ENCODE measurements at places on chromosomes 4 and X.

DNA sequence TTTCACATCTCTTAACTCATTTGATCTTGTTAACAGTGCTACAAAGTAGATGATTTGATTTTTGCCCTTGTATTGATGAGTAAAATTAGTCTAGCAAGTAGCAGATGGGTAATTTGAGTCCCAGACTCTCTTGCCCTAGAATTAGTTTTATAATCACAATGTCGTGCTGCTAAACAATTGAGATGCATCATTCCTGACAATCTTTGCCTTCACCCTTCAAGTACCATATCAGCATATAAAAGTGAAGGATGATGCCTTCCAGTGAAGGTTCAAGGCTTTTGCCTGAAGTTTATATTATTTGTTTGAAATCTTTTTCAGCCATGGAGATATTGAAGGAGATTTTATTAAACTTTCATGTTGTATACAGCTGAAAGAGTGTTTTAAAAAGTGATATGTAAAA lies 141.4 kb downstream of the GRID2 start:
- DNase-seq, result no peak

- peak; percentile 34 for DNase-seq
Observed at GRCh38 chr4:187887906-187888305, 107.7 kb upstream of the ZFP42 start.

GRCh38 chrX:150542846-150543229 lies 25.6 kb upstream of the MTM1 start:
- no peak for DNase-seq

GRCh38 chr4:10960389-10960788 lies 275.8 kb upstream of the CLNK start:
- DNase-seq, result no peak

DNA sequence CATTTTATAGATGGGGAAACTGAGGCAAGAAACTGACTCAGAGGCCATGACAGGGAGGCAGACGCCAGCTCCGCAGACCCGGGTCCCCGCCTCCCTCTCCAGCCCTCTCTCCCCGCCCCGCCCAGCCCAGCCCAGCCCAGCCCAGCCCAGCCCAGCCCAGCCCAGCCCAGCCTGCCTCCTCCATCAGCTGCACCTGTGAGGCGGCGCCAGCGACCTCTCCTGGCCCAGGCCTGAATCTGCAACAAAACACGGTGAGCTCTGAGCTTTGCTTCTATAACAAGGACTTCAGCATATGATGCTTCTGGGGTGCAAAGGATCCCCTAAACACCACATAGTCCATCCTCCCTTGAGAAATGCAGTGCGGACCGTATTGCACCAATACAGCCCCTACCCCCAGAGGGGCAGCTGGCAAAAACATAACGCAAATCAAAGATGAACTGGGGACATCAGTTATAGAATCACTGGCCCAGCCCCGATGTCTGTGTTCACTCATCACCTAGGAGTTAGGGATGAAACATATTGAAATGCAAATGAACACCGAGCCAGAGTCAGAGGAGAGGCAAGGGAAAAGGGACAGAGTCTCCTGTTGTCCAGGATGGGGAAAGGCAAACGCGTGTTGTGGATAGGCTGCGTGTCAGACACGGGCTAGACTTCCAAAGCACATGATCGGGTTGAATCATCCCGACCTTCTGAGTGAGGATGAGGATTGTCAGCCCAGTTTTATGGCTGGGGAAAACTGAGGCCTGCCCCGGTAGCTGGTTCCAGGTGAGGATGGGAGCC lies 216.1 kb upstream of the PSAPL1 start:
- no peak for DNase-seq

- DNase-seq, result no peak
Observed at GRCh38 chr4:38670939-38671591, 7.1 kb downstream of the KLF3 start.

GRCh38 chrX:73987166-73987565 lies 316.8 kb upstream of the ZCCHC13 start:
- no peak for DNase-seq

DNA sequence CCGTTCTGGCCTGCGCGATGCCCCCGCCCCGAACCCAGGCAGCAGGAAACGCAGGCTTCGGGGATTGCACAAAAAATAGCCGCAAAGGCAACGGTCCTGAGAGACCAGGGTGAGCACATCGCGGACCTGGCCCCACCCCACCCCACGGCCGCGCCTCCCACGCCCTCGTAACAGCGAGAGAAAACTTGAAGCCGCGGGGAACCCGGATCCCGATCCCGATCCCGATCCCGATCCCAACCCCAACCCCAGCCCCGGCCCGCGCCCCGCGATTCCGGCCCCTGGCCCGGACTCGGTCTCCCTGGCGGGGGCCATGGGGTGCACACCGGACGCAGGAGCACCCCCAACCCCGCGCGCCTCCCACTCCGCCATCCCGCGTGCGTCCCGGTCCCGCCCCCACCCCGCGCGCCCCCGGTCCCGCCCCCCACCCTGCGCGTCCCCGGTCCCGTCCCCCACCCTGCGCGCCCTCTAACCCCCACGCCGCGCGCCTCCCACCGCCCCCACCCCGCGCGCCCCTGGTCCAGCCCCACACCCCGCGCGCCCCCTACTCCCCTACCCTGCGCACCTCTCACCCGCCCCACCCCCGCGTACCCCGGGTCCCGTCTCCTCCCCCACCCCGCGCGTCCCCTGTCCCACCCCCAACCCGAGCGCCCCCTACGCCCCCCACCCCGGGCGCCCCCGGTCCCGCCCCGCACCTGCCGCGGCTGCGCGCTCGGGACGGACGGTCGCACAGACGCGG lies 29.0 kb downstream of the NOP14 start:
- no peak for DNase-seq

- peak; percentile 58 for DNase-seq
Observed at GRCh38 chrX:101415180-101416145, 7.4 kb downstream of the HNRNPH2 start.

- DNase-seq, result no peak
Observed at GRCh38 chrX:124518885-124519284, 172.5 kb downstream of the SH2D1A start.

- DNase-seq, result no peak
Observed at GRCh38 chrX:17833954-17834353, 27.1 kb downstream of the RAI2 start.

- no peak for DNase-seq
Observed at GRCh38 chr4:149166365-149166764, 649.3 kb downstream of the IQCM start.

GRCh38 chrX:55098691-55099090 lies 9.9 kb downstream of the PAGE2 start:
- no peak for DNase-seq

DNA sequence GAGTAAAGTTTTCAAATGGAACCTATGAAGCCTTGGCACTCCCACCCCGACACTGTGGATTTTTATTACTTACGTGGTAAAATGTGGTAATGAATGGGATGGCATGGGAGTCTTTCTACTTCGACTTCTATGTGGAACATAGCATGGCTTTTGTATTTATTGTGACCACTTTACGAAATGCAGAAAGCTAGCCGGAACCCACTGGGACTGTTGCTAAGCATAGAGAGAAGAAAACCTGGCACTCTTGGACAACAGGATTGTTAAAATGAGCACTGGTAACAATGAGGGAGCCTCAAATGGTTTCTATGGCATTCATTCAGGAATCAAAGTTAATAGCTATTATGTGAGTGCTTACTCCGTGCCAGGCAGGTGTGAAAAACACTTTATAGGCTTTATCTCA lies 113.3 kb downstream of the PDS5A start:
- DNase-seq, result no peak

DNA sequence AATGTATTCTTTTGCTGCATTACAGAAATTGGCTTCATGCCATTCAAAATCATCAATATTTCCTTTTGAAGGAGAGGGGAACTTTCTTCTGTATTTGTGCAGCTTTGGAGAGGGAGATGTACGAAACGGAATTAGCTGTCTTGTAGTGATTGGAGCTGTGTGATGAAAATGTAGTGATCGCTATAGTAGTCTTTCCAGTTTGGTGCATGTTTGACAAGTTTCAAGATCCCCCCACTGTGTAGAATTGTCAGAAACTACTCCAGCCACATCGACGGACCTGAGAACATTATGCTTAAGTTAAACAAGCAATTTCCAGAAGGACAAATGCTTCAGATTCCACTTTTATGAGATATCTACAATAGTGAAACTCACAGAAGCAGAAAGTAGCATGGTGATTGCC lies 21.6 kb upstream of the MAGEA1 start:
- no peak for DNase-seq

GRCh38 chr4:159360549-159360948 lies 257.7 kb downstream of the RAPGEF2 start:
- no peak for DNase-seq

DNA sequence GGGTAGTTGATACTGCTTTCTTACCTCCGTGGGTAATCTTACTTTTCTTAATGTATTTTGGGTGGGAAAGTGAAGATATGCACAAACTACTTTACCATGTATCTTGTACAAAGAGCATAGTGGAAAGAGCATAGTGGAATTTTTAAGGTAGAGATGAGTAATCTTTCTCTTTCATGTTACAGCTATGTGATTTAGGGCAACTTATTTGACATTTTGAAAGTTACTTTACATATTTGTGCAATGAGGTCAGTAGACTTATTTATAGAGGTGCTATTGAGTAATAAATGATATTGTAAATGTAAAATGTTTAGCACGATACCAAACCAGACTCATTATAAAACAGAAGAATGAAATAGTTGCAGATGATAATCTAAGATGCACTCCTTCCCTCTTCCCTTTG lies 351.2 kb downstream of the TRAM1L1 start:
- DNase-seq, result no peak

- no peak for DNase-seq
Observed at GRCh38 chrX:95145848-95146490, 1472.0 kb downstream of the FAM133A start.

- DNase-seq, result no peak
Observed at GRCh38 chrX:9352694-9353411, 112.0 kb upstream of the TBL1X start.

GRCh38 chr4:58413849-58414248 lies 1303.7 kb upstream of the IGFBP7 start:
- DNase-seq, result no peak

- no peak for DNase-seq
Observed at GRCh38 chr4:119479180-119479808, 149.3 kb downstream of the PDE5A start.

DNA sequence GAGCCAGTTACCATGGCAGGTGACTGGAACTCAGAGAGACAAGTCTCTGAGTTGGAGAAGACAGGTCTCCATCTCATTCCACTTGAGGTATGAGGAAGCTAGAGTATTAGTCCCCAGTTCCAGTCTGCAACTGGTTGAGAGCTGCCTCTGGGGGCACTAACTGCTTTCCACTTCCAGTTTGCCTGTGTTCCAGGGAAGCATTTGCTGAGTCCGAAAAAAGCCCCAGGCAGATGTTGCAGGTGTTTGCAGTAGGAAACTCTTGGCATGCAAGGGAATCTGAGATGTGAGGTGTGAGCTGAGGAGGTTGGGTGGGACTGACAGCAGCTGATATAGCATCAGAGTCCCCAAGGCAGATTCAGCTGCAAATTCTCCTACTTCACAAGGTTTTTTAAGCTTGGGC lies 272.2 kb upstream of the CASK start:
- DNase-seq, result no peak

- no peak for DNase-seq
Observed at GRCh38 chr4:68346461-68346860, 3.4 kb downstream of the YTHDC1 start.

DNA sequence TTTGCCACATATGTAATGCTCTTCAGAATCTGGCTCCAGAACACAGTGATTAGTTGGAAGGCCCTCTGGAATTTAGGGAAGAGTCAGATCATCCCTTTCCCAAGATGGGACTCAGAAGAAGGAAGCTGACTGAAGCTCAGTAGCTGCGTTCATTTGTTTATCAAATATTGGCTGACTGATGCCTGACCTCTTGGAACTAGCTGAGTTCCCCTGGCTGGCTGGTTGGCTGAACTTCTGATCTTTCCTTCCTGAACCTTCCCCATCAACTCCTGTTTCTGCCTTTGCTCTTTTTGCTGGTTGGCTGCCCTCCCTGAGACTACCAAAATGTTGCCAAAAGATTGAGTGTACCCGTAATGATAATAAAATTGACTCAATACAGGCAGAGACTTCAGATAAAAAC lies 866.5 kb upstream of the INTU start:
- DNase-seq, result no peak

DNA sequence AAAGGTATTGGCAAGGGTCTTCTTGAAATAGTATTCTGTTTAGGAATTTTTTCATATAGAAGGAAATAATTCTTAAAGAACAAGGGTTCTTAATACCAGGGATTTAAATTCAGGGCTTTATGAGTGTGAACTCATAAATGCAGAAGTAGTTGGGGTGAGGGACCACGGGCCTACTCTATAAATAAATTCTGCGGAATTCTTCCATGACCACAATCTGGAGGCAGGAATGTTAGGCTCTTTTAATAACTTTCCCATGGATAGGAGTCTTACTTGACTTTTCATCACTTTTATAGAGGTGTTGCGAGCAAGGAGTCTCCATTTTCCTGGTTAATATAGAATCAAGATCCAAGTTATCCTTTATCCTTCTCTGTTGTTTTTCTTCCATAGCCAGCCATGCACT lies 76.7 kb upstream of the SLC4A4 start:
- no peak for DNase-seq

GRCh38 chrX:133444952-133445831 lies 29.9 kb upstream of the GPC4 start:
- DNase-seq, result no peak

- DNase-seq, result no peak
Observed at GRCh38 chr4:80462621-80463091, 127.1 kb downstream of the CFAP299 start.

- DNase-seq, result no peak
Observed at GRCh38 chr4:123319639-123320038, 77.0 kb upstream of the SPRY1 start.

DNA sequence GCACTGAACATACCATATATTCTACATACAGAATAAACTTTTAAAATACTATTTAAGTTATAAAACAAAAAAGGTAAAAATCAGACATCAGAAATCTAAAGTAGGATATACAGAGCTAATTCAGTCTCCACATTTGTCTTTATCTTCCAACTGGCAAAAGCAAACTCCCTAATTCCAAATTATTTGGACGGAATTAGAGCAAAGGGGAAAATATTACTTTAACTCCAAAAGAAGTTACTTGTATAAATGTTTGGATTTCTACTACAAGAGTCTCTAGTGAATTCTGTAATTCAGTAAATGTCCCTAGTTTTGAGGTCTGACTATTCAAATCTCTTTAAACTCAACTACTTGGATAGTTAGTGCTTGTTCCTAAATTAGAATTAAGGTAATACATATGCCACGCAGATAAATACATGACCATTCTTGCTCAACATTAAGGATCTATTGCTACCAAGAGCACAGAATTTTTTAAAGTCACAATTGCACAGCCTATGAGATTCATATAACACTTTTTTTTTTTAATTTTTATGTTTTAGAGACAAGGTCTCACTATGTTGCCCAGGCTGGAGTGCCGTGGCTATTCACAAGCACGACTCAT lies 7.3 kb downstream of the ZNF280C start:
- no peak for DNase-seq

DNA sequence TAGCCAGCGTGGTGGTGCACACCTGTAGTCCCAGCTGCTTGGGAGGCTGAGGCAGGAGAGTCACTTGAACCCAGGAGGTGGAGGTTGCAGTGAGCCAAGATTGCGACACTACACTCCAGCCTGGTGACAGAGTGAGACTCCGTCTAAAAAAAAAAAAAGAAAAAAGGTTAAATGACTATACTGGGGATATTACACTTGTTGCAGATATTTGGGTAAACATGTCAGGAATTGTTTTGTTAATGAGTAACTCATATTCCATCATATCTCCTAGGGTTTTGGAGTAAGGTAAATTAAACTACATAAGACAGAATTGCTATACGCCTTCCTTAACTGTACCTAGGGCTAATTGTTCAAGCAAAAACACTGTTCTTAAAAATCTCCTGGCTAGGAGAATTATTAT lies 291.4 kb upstream of the IGFBP7 start:
- no peak for DNase-seq

Measured in SK-N-SH (cell line).